Tibial nerve (tissue), 4 donors: ENCODE measurements at places on chromosomes 5 and 9.

GRCh38 chr9:109118808-109119438 is 824 bp downstream of the TMEM245 start:
- no peak for DNase-seq

GRCh38 chr9:4980086-4980727 is 4.9 kb upstream of the JAK2 start:
- no peak for DNase-seq

DNA sequence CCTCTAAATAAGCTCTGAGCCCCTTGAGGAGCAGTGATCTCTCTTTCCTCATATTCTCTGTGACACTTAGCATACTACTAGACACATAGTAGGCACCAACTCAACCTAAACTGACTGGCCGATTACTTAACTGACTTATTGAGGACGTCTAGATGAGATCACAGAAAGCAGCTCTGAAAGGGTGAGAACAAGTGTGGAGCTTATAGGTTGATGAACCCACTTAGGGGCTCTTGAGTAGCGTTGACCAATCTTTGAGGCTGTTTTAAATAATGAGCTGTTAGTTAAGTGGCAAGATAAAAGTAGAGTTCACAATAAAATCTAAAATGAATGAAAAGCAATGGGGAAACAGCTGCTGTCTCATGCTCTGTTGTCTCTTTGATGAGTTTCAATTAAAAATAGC is 124.7 kb upstream of the TNPO1 start:
- DNase-seq, result no peak

DNA sequence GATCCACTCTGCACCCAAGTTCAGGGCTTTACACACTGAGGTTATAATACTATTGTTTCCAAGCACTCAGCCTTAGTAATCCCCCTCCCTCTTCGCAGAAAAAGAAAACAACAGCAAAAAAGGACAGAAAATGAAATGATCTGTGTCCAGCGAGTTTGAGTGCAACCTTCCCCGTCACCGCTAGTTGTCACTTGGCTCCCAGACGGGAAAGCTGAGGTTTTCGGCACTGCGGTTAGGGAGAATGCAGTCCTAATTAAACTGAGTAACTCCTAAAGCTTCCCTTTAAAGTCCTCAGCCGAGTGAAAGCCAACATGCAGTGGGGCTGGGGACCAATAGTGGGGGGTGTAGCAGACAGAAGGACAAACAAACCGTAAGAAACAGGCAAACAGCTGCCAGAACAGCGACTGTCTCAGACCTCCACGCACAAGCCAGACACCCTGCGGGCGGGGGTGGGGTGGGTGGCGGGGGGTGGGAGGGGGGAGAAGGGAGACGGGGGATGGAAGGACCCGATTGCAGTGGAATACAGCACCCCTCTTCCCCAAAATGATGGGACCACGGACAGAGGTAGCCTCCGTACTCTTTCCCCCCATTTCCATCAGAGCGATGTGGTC is 680 bp downstream of the GLRA1 start:
- DNase-seq, result no peak

DNA sequence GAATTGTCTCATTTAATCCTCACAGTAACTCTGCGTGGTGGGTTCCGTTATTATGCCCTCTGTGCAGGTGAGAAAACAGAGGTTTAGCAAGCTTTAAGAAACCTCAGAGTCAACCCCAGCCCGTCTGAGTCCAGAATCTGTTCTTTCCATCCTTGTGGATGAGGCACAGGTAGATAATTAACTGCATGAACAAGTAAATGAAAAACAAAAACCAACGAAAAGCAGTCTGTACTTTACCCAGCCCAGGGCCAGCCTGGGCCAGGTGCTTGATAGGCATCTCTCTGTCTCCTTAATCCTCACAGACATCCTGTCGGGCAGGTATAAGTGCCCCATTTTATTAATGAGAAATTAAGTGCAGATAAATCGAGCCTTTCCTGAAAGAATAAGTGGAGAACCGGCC is 25.3 kb upstream of the CXCL14 start:
- no peak for DNase-seq

- DNase-seq, result no peak
Observed at GRCh38 chr5:16856531-16856930, 79.6 kb downstream of the MYO10 start.
